ENCODE measurements at places on chromosomes 6 and 20.

DNA sequence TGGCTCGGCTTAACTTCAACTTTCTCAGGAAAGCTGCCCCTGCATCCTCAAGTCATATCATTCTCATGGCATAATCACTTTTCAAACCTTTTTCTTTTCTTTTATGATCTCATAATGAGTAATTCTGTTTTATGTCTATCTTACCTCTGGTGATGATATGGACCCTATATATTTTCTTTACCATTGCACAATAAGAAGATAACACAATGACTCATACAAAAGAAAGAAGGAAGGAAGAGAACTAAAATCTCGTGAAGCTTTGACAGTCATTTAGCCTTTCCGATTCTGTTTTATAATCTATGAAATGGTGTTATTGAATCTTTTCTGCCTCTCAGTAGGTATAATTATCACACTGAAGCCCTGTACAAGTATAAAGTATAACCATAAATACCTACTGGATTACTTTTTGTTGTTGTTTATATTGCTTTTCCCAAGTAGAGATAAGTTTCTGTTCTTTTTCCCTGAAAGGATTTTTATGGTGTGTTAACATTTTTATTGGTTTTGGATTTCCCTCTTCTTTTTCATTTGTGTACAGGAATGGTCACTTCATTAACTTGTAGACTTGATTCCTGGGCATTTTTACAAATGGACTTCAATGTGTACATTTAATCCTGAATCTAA lies 300.9 kb downstream of the LAMA2 start:
- DNase-seq, result no peak

DNA sequence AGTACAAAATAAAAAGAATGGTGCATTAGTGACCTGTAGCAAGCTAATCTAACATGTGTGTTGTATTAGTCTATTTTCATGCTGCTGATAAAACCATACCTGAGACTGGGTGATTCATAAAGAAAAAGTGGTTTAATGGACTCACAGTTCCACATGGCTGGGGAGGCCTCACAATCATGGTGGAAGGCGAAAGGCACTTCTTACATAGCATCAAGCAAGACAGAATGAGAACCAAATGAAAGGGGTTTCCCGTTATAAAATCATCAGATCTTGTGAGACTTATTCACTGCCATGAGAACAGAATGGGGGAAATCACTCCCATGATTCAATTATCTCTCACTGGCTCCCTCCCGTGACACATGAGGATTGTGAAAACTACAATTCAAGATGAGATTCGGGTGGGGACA lies 45.4 kb upstream of the AIG1 start:
- no peak for DNase-seq

DNA sequence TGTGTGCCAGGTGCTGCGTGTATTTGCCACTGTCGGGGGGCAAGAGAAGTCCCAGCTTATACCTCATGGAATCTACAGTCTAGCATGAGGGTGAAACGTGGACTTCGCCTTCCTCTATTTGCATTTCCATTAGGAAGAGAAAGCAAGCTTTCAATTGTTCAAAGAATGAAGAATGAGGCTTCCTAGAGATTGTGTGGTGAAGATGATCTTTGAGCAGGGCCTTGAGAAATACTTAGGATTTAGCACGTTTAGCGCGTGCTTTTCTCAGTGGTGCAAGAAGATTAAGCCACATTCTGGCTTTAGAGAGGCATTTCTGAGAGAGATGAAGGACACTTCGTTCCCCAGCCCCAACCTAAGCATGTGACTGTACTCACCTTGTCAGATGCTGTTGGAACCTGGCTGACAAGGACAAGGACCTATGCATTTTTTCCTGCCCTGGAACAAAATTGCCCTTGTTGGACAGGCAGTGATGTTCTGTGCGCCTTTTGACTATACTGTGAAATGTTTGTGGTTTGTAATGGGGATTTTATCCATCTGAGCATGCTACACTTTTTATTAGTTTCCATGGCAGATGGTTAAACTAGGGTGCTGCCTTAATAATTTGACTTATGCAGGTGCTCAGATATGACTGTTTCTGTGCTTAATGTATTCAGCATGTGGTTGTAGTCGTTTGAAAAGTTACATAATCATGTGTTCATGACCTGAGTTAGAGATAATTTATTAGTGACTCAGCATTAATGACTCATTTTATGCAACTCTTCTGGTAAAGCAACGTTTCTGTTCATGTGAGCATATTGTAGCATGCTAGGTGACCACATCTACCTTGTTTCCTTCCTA lies 10.7 kb downstream of the TULP4 start:
- no peak for DNase-seq

DNA sequence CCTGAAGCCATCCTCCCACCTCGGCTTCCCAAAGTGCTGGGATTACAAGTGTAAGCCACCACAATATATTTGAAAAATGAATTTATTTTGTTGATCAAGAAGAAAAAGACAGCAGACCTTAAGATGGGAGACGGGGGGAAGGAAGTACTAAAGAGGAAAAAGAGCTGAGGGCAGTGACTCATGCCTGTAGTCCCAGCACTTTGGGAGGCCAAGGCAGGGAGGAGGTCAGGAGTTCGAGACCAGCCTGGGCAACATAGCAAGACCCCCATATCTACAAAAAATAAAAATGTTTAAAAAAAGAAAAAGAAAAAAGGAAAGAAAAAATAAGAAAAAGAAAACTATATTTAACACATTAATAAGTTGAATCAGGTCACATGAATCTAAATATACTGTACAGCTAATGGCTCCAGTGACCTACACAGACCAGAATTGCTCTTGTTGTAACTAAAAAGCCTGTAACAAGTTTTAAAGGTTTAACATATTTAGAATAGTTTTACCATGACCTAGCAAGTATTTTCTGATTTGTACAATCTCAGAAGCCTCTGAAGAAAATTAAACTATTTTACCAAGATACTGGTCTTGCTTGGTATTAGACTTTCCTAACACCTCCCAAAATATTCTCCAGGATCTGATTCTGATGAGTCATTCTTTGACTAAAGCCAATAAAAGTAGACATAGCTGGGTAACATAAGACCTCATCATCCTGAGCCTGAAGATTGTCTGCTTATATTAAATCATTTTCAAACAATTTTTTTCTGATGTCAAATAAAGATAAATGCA lies 4.3 kb upstream of the AKIRIN2 start:
- no peak for DNase-seq

- DNase-seq, result no peak
These were observed 9.5 kb downstream of the RPL10A start for GRCh38 chr6:35477551-35478179.

All from stimulated activated CD4-positive, alpha-beta T cell treated with anti-CD3 and anti-CD28 coated beads, TNF-alpha, amount 100 ng/mL, for 4 hours (primary cell).